Activated T-helper 1 cell treated with anti-CD3 and anti-CD28 coated beads, Interleukin-12 subunit alpha, Interleukin-12 subunit beta, Interleukin-2, Interleukin-4 antibody, amounts not matched to agents 30 ng/mL and 10 ng/mL and 1 ng/mL, durations not matched to agents 14 hours and 24 hours and 36 hours (primary cell): ENCODE measurements at places on chromosomes 11 and 22.

GRCh38 chr11:11735586-11735985, 106.2 kb upstream of the USP47 start:
- no peak for DNase-seq

DNA sequence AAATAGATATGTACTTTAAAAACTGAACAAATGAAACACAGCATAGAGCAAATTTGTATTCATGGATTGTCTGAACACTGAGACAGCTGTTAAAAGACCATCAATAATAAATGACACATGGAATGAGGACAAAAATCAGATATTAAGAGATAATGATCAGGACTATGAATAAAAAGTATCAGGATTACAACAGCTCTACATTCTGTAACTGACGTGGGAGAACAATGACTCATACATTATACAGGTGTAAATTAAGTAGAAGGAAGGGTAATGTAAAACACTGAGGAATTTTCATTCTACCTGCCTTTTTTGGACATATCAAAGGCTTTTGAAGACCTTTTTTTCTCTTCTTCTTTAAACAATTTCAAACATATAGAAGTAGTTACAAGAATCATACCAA, 310.9 kb upstream of the ANO3 start:
- DNase-seq: no peak

DNA sequence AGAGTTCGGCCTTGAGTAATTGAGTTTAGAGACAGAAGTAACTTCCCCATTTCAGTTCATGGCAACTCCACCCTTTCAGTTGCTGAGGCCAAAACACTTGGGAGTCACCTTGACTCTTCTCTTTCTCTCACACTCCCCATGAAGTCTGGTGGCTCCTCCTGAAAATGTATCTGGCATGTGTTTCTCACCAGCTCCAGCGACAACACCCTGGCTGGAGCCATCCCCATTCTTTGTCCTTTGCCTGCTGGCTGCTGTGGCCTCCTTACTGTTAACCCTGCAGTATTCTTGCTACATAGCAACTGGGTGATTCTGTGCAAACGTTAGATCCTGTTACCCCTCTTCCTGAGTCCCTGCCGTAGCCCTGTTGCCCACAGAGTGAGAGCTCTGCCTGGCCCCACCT, 23.8 kb downstream of the SLC6A5 start:
- DNase-seq: no peak

DNA sequence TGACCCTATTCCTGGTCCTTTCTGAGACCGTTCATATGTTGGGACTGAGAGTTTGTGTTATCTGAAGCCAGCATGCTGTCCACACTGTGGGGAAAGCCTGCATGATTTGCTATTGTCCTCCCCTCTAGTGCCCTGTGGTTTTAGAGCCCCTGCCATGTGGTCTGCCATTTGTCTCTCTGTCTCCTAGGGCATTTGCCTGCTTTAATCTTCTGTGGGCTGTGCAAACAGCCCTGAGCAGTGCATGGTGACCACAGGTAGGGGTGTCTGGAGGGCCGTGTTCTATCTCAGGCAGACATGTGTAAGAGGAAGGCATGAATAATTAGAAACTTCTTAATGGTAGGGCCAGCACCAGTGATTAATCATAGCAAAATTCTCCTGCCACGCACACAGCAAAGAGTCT, 23.0 kb downstream of the AMPD3 start:
- DNase-seq: no peak

DNA sequence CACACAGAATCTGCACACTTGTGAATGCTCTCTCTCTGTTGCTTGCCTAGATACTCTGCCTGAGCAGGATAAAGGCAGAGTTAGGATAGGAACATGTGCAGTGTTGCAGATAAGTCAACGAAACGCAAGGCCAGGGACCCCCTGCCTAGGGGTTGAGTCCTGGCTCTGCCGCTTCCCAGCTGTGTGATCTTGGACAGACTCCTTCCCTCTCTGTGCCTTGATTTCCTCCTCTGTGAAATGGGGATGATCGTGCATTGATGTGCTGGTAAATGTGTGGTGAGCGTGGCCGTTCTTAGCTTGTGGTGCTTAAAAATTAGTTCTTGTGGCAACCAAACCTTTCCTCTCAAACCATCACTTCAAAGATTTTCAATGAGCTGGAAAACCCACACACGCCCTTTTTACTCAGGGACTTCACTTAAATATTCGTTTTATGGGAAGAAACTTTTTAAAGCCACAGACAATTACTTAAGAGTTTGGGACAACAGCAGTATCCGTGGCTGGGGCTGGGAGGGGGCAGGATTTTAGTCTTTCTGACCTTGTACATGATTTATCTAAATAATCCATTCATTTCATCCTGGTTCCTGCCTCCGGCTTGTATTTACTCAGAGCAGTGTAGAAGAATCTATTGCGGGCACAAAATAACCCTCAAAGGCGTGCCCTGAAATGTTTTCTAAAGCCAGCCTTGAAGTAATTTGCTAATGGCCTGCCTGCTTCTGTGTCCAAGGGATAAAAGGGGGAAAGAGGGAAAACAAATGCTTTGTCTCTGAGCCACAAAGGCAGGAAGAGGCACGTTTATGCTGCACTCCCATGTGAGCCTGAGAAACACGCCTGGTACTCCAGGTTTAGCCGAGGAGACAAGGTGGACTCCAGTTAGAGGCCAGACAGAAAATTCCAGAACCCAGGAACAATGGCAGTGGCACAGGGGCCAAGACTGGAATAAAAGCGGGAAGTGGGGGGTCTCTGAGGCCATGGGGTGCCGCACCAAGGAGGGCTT, 85.0 kb upstream of the CRYBB3 start:
- DNase-seq: no peak

GRCh38 chr22:49370627-49371301, 456.9 kb downstream of the BRD1 start:
- no peak for DNase-seq

DNA sequence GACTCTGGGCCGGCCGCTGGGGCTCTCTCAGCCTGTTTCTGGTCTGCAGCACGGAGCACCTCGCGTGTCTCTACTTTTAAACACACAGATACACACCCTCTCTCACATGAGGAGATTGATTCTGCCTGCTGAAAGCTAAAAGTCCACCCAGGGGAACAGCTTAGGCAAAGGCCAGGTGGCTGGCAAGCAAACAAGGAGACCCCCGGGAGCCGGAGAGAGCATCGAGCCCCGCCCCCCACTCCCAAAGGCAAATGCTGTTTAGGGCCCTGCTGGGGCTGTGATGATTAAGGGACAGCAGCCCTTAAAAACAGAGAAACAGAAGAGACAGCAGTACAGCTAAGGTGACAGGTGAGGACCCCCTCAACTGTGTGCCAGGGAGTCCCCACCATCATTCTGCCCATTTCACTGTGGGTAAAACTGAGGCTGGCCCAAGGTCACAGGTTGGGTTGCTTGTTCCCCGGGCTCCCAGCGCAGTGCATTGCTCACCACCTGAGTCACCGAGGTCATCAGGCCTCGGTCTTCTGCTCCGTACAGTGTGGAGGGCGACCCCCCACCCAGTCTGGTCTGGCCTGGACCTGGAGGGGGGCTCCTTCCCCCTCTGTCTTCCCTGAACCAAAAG, 6.8 kb downstream of the CABP7 start:
- DNase-seq: no peak

DNA sequence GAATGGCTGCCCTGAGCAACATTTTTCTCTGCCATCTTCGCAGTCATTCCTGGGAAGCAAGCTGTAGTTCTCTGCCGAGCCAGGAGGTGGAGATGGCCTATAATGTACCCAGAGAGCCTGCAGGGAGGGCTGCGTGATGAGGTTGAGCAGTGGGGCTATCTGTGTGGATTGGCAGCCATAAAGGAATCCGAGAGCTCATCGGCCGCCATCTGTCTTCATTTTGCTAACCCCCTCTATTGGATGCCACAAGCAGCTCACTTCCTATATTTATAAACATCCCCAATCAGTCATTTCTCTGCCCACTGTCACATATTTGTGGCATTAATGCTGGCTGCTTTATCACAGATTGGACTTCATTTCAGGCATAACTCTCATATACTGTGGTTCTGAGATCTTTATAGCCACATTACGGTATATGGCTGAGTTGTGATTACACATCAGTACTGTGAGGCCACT, 209.5 kb downstream of the NTM start:
- no peak for DNase-seq

GRCh38 chr11:5129457-5129877, 8.7 kb downstream of the OR52A5 start:
- DNase-seq: no peak

DNA sequence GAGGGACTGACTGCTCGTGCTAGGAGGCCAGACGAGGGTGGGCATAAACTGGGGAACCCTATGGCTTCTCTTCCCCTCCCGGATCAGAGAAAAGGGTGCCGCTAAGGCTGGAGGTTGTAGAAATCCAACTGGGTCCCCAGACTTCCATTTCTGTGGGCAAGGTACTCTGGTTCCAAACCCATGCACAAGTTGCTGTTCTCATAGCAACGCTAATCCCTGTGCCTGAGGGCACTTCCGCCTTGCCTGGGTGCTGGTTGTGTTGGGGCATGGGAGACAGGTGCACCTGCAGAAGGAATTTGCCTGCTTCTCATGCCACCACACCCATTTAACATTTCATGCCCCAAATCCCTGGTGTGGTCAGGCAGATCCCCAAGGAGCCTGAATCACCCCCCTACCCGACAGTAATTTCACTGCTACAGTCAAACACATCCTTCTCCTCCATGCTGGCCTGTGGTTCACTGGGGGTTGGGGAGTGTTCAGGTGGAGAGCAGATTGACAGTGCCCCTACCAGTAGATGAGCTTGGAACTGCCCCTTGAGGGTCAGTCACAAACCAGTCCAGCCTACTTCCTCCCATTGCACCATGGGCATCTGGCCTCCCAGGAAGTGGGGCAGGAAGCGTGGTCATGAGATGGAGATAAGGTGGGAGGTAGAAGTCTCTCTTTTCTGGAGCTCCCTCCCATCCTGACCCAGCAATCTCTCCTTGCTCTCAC, 1.2 kb downstream of the C2CD2L start:
- DNase-seq: no peak

GRCh38 chr11:121347813-121348212, 55.2 kb downstream of the SC5D start:
- DNase-seq: no peak

- DNase-seq: no peak
These were observed 46.2 kb downstream of the CSNK2A3 start for GRCh38 chr11:11306855-11307254.

DNA sequence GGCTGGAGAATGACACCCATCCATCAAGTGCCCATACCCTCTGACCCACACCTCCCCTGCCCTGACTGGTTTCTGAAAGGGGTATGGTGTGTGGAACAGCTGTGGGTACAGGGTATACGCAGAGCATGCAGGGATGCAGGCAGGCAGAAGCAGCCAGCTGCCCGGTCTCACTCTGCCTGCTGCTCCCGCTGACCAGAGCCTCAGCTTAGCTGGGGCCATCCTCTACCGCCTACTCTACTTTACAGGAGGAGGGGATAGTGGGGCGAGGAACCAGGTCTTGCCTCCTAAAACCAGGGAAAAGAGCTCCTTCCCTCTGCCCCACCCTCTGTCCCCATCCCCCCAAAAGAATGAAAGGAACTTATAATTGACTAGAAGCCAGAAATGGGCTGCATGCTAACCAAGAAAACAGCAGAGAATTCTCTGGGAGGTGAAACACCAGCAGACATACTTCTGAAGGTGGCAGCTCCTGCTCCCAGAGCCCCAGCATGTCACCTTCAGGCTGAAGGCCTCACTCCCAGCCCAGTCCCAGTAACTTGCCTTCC, 13.0 kb upstream of the CHRM4 start:
- DNase-seq: no peak

DNA sequence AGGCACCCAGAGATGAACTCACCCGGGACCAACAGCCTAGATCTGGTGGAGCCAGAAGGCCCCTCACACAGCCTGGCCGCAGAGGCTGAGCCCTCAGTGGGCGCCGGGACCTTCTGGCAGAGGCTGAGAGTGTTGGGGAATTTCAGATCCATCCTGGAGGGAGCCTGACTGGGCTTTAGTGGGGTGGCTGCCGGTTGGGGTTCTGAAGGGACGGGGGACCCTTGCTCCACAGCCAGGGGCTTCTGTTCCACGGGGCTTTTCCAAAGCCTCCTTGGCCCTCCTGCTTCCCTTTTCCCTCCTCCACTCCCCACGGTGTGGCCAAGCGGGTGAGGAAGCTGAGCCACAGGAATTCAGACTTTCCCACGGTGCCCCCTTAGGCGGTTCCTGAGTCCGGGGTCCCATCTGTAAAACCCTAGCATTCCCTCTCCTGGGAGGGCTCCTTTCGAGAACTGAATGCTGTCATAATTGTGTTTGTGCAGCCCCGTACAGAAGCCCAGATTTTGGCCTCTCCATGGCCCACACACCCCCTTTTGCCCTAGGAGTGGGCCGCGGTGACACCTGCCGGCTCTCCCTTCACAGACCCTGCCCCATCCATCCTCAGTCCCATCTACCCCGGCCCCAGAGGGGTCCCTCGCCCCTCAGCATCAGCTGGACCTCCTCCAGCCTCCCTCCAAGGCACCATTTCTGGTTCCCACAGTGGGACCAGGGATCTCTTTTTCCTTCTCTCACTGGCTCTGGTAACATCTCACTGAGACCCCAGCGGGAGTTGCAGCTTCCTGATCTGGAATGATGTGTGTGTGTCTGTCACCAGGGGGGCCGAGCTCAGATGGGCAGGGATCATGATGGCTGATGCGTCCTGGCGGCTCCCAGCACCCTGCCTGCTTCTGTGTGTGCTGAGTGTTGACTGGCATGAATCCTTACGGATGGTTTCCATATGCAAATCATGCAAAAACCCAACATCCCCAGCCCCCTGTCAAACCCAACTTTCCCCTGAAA, 1048.4 kb downstream of the TBC1D22A start:
- DNase-seq: no peak

DNA sequence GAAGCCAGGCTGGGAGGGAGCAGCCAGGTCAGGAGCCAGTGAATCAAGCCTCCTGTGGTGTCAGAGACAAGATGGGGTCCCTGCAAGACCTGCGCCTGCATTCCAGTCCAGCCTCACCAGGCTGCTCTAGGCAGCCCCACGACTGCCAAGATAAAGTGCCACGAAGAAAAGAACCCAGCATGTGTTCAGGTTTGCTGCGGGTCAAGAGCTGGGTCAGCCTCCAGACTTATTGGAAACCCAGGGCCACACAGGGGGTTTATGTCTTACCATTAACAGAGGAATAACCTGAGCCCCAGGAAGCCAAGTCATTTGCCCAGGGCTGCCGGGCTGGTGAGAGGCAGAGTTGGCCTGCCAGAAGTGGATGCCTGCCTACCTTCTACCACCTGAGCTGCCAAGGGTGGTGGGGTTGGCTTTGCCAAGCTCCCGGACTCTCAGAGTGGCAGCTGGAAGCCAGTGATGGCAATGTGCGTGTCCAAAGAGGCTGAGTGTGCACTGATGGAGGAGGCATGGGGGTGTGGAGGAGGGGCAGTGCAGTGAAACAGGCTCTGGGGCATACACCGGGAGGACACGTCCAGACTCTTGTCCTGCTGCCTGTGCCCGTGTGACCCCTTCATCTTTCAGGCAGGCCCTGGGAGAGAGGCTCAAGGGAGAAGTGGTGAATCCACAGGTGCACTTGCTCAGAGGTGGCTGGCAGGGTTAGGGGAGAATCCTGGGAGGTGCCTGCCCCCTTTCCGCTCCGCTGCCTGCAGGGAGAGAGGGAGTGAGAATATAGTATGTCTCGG, 1.7 kb downstream of the RASD2 start:
- DNase-seq: no peak

- DNase-seq: no peak
These were observed 1326.0 kb downstream of the LRRC4C start for GRCh38 chr11:40133498-40133897.
